ENCODE measurements at places on chromosomes 6 and 20. TPM values are rescaled to one million over a fixed set of nuclear protein-coding genes. Genes with fewer than 3 reads are reported as not detected.

DNA sequence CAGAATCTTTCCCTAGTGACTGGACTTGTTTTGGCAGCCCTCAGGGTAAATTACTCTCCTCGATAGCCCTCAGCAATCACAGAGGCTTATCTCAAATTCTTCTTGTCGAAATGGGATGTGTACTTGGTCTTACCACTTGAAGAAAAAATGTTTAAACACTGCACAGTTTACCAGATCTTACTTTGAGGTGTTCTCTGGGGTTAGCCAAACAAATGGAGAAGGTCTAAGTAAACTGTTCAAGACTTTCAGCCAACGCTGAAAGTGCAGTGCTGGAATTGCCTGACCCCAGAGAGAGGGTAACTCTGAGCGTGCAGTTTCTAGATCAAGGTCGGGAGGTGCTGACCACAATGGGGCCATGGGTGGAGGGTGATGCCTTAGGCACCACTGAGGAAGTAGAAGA lies 39.2 kb downstream of the MYLIP start:
- no peak for DNase-seq

DNA sequence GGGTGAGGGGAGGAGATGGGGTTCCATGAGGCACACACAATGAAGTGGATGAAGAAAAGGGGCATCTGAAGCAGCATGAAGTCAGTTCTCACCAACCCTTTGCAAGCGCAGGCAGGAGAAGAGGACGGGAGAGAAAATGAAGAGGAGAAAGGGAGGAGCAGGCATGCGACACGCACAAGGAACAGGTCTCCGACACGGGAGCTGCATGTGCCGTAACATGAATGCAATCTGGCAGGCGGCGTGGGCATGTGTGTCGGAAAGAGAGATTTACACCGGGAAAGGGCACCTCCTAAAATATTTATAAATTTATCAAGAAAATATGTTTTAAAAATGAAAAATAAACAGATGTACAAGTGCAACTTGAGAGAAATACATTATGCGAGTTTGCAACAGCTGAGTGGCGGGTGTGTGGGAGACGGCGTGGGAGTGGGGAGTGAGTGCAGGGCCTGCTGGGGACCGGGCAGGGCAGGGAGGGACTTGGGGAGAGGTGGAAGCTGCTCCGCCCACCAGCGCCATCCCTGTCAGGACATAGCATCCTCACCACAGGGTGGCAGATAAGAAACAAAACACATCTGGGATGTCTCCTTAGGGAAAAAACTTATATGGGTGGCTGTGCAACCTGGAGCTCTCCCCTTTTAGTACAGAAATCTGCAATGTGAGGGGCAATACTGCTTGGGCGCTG lies 40.6 kb downstream of the GJA10 start:
- no peak for DNase-seq

HLA-DRA gene
- total RNA-seq: not detected

FAM83C gene
- 0.07 TPM for total RNA-seq

DNA sequence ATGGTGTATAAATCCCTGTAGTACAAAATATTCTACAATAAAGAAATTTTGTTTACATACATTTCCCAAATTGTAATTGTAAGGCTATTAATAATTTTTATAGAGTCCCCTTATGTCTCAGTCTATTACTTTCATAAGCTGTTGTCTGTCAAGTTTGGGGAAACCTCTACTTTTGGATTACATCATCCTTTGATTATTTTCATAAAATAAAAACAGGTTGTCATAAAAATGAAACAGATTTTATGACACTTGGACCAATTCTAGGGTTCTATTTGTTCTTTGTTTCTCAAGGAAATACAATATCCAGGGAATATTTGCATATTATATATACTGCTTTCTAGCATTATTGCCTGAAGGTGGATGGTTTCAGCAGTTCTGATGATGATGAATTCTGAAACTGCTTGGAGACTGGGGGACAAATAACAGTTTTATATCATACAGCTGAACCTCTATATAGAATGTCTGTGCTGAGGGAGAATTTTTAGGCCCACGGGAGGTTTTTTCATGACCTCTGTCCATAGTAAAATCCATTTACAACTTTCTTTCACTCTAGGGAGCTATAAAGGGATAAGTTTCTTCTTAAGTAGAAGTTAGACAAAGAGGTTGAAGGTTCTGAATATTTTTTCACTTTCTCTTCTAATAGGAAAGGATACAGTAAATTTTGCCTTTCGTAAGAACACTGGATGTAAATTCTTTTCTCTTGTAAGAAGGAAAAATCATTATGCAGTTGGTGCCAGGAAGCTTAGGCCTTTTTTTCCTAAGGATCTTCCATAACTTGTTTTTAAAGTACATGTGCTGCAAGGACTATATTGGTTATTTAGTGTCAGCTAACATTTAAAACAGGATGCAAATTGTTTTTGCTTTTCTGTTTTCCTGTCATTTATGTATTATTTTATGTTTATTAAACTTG lies 58.0 kb downstream of the CD2AP start:
- DNase-seq: no peak

DNA sequence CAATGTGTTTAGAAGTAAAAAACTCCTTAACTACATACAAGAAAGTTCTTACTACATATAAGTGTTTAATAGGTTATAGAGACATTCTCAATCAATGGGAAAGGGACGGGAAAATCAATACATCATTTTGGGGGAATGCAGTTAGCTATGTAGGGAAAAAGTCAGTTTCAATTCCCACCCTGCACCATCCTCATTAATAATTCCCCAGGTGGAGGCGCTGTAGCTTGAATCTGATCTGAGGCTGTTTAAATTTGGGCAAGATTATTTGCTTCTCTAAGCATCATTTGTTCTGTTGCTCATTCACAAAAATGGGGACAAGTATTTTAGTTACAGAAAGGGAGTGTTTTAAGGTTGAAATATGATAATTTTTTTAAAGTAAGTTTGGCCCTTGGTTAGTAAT lies 19.1 kb downstream of the OLIG3 start:
- DNase-seq: no peak

Measured in HepG2 (cell line).